Stimulated activated CD4-positive, alpha-beta T cell treated with anti-CD3 and anti-CD28 coated beads, TNF-alpha, amount 100 ng/mL, for 48 hours (primary cell): ENCODE measurements at places on chromosomes 5 and 9.

DNA sequence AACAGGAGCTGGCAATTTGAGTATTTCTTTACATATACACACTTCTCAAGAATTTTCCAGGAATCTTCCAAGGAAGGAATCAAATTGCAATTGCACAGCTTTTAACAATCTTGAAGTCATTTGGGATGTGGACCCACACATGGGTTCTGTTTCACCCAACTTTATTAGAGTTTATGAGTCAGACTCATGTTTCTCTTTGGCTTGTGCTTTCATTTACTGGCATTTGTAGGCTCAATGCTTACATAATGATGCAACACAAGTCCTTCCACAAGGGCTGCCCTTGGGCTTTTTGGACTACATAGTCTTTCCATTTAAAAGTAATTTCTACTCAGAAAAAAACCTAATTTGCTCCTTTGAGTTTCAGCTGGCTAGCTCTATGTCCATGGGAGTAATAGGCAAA is 4.6 kb upstream of the CDC37L1 start:
- DNase-seq, result no peak

GRCh38 chr5:135234666-135235401 is 164.2 kb downstream of the MACROH2A1 start:
- no peak for DNase-seq

DNA sequence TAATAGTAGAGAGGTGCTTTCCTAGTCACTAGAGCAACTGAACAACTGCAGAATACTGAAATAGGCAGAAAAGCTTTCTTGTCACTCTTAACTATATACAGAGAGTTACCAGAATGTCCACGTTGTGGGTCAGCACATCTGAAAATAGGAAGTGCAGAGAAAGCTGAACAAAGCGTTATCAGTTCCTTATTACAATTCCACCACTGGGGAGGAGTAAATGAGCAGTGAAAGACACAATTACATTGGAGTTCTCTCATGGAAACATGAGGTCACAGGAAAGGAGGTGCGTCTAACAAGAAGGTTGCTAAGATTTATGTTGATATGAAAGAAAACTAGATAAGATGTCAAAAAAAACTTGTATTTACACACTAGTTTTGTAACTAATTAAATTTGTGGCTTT is 461.9 kb upstream of the COX7C start:
- no peak for DNase-seq

- DNase-seq, result no peak
These were observed 41.7 kb downstream of the KCNV2 start for GRCh38 chr9:2758898-2759510.

DNA sequence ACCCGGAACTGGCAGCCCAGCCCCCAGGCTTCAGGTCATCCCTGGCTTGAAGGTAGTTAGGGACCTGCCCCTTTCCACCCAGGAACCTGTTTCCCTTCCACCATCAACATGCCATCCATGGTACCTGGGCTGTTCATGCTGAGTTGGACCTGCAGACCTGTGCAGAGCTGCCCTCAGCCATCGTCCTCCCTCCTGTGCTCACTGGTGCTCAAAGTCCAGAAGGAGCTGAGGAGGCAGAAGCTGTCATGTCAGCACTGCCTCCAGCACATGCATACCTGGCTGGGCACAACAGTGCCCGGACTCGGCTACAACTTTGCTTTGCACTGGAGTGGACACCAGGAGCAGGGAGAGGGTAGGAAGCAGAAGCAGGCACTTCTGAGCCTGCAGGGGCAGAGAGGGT is 36.2 kb downstream of the BTNL8 start:
- no peak for DNase-seq

- DNase-seq, result no peak
These were observed 166.4 kb downstream of the FAM170A start for GRCh38 chr5:119795768-119796167.

DNA sequence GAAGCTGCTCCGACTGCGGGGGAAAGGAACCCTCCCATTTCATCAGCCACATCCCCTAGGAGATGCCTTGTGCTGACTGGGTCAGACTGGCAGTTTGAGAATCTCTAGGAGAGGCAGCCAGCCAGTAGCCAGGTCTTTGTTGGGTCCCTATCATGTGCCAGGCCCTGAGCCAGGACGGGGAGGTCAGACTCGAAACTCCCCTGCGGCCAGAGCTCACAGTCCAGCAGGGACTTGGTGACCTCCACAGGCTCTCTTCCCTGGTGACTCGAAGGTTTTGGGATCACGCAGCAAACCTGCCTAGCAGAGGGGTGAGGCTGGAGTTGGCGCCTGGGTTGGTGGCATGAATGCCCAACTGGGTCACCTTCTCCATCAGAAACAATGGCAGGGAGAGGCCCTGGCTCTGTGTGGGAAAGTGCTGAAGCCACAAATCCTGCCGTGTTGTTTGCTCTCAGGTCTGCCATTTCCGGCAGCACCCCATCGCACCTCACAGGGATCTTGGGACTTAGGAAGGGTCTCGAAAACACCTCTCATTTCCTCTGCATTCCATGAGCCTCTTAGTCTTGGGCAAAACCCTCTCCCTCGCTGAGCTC is 14.4 kb upstream of the ORM1 start:
- DNase-seq, result no peak

- DNase-seq, result no peak
These were observed 1.9 kb downstream of the ROR2 start for GRCh38 chr9:91948101-91948596.

- DNase-seq, result no peak
These were observed 8.9 kb downstream of the IFNE start for GRCh38 chr9:21473236-21473635.

DNA sequence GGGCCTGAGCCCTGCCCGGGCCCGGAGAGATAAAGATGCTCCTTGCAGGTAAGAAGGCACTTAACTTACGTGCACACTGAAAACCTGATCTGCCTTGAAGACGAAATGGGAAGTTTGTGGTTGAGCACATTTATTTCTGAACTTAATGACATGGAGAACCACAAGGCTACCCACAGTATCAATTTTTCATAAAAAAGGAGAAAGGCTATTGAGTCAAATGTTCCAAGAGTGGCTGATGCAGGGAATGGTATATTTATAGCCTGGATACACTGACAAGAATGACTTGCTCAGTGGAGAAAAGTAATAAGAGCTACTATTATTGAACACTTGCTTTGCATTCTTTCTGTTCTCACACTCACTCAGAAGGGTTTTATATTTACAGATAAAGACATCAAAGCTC is 419.3 kb downstream of the ACTL7B start:
- no peak for DNase-seq

DNA sequence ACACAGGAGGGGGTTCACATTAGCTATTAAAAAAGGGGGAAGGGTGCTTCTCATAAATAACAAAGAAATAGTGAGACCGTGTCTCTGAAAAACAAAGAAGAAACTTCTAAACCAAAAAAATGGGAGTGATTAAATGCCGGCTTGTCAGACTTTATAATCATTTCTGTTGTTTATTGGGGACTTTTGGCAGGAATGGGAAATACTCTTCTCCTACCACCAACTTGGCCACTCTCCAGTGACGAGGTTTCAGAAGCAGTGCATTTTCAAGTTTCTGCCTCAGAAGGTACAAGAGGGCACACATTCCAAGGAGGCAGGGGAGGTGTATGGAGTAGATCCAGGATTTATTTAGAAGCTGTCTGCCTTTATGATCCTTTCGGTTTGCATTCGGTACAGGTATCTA is 46.2 kb downstream of the LIX1 start:
- DNase-seq, result no peak

GRCh38 chr9:105299190-105299854 is 54.9 kb downstream of the SLC44A1 start:
- DNase-seq, result no peak
